ENCODE measurements at places on chromosomes 2 and 18.

GRCh38 chr2:216234106-216234505, 125.0 kb downstream of the XRCC5 start:
- DNase-seq: no peak

DNA sequence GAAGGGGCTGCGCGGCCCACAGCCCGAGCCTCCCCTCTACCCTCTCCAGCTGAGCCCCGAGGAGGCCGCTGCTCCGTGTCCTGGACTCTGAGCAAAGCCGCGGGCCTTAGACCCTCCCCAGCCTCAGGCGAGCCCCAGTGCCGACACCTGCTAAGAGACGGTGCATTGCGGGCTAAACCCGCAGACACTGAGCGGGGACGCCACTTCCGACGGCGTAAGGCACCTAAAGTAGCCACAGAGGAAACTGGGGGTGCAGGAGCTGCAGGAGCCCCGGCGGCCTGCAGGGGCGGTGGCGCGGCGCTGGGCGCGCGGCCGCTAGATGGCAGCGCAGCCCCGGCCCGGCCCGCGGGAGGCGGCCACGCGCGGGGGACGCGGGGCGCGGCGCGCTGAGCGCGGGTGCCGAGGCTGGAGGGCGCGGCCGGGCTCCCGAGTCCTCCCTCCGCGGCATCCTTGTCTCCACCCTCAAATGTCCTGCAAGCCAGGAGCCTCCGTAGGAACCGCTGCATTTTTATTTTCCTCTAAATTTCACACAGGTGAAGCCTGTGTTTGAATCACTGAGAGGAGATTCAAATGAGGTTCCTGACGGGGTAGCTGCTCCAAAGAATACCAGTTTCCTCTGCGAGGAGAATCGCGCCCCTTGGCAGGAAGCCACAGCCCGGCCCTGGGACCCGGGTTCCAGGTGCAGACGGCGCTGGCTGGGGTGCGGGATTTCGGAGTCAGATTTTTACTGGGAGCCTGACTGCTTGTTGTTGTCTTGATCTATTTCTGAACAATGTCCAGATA, 650.5 kb downstream of the GALR1 start:
- peak; percentile 55 for DNase-seq

DNA sequence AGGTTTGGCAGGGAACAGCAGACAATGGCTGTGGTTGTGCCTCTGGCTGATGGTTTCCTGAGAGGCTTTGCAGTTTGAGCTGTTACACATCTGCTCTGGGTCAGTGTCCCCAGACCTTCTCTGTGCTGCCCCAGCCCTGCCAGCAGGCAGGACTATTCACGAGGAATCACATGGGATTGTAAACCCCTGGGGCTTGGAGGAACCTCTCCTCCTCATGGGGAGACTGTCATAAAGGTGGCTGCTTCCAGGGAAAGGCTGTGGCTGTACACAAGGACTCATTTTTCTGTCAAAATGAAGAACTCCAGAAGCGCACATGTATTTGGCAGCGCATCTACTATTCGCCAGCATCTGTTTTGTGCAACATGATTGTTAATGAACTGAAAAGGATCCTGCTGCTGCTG, 142.6 kb upstream of the CYP1B1 start:
- DNase-seq: no peak

- DNase-seq: no peak
These were observed 113.6 kb downstream of the MSH2 start for GRCh38 chr2:47516360-47517104.

- no peak for DNase-seq
These were observed 251.3 kb downstream of the RPIA start for GRCh38 chr2:88942798-88943197.

DNA sequence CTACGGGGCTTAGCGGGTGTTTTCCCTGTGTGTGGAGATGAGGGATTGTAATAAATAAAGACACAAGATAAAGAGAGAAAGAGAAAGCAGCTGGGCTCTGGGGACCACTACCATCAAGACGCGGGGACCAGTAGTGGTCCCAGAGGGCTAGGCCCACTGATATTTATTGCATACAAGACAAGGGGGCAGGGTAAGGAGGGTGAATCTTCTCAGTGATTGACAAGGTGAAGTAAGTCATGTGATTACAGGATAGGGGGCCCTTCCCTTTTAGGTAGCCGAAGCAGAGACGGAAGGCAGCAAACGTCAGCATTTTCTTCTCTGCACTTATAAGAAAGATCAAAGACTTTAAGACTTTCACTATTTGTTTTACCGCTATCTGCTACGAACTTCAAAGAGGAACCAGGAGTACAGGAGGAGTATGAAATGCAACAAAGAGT, 4.5 kb upstream of the GAL3ST2 start:
- peak; percentile 64 for DNase-seq

DNA sequence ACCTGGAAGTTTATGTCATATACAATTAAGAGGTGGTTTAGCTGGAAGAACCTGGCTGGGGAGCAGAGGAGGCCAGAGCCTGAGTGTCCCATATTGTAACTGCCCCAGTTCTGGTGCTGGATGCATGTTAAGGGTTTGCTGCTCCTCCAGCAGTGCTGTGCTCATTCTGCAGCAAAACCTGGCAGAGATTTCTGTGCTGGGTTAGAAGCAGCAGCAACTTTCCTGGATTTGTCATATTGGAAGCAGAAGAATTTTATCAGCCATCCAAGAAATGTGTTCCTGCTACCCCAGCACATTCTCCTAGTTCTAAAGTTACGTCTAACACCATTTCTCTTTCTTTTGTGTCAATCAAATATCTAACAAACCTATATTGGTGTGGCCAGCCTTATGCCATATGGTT, 284.1 kb downstream of the TDRD15 start:
- no peak for DNase-seq

DNA sequence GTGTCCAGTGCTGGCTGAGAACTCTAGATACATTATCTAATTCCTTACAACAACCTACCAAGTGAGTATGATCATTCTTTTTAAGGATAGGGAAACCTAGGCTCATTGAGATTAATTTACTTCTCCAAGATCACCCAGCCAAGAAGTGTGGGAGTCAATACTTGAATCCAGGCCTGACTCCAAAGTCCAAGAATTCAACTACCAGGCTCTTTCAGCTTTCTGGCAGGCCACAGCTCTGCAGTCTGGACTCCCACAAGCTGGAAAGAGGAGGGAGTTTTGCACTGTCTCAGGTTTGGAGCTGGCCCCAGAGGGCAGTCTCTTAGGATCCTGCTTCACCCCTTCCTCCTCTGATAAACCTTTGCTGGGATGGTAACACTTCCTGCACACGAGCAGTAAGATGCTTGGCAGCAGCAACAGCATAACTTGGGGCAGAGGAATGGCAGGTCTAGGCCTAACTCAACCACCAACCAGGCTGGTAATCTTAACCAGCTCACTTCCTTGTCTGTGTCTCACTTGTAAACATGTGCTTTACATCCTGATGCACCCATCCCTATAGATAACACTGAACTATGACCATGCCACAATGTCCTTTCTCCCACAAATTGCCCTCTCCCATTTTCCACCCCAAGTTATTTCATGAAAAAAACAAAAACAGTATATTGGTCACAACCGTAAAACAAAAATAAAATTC, 111.1 kb upstream of the ACAA2 start:
- DNase-seq: no peak

- DNase-seq: no peak
These were observed 291.5 kb downstream of the SLC4A3 start for GRCh38 chr2:219918944-219919343.

GRCh38 chr2:108145557-108146326, 94.0 kb upstream of the SULT1C3 start:
- DNase-seq: no peak

- DNase-seq: peak; percentile 70
These were observed 25.4 kb downstream of the PDCL3 start for GRCh38 chr2:100588071-100588786.

- DNase-seq: no peak
These were observed 13.8 kb downstream of the NEB start for GRCh38 chr2:151720521-151720920.

GRCh38 chr18:79446931-79447330, 51.2 kb downstream of the NFATC1 start:
- no peak for DNase-seq

DNA sequence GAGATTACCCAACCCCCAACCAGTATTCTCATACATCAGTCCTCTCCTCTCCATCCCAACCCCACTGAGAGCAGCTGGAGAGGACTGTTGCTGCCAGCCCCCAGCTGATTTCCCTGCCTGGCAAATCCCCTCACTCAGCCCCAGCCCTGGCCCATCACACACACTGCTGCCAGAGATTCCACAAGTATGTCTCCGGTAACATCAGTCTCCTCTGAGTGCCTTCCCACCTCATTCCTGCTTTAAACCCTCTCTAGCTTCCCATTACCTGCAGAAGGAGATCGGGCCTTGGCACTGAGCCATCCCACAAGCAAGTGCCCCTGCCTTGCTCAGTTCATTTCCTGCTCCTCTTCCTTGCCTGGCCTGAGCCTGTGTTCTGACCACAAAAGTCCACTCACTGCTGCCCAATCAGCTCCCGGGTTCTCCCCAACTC, 50.6 kb upstream of the ZFP36L2 start:
- DNase-seq: no peak

DNA sequence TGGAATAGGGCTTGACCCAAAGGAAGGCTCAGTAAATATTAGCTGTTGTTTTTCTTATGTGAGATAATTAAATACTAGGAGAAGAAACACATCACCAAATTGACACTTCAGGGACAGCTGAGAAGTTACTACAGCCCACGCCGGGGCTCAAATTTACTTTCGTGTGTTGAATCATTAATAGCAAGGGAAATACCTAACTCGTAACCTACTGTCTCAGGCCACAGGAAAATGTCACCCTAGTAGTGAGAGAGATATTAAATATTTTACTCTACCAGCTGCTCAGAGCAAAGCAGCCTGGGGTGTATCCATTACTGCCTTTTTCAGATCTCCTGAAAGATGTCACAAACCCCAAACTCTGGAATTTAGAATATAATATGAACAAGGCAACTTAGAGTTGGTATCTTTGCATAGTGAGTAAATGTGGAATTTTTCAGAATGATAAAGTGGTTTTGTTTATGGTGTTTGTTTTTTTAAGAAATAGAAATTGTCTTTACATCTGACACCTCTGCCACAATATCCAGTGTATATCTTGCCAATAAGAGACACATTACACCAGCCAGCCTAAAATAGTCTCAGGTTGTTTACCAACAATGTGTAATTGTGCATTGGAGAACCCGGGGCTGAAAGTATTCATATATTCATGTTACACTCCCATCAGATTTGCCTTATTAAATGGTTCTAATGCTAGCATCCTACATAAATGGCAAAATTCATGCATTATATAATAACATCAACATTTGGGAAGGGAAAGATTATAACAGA, 48.4 kb downstream of the ATP8B1 start:
- no peak for DNase-seq

DNA sequence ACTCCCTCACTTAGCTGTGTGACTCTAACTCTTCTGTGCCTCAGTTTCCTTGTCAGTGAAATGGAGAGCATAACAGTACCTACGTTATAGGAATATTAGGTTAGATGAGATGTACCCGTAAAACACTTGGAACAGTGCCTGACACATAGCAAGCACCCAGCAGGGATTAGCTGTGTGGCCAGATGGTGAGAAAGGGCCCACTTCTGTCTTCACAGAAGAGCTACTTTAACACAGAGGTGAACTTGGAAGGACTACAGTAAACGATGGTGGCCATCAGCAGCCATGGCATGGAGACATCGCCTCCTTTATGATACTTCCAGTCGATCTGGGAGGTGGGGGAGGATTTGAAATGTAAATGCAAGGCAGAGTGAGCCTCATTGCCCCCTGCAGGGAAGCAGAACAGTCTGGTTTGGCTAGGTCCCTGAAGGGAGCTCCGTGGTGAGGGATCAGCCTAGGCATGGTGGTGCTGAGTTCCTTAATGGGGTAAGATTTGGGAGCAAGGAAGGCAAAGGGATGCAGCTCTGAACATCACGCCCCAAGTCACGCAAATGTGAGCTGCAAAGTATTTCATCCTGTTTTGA, 101.7 kb upstream of the ALPP start:
- DNase-seq: no peak

GRCh38 chr2:71389384-71390072, 57.9 kb downstream of the ZNF638 start:
- DNase-seq: no peak

DNA sequence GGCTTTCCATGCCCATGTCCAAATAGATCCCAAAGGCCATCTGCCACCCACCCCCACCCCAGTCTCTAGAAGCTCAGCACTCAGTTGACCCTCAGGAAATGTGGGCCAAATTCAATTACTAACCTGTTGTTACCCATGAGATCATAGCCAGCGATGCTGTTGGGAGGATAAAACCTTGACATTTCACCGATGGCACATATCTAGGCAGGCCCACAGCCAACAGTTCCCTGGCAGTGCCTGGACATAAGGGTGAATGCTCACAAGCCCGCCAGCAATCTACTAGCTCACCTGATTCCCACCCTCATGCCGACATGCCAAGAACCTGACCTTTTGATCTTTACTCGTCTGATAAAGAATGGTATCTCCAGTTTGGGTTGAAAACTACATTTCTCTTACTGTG, 11.8 kb upstream of the ACOXL start:
- no peak for DNase-seq

DNA sequence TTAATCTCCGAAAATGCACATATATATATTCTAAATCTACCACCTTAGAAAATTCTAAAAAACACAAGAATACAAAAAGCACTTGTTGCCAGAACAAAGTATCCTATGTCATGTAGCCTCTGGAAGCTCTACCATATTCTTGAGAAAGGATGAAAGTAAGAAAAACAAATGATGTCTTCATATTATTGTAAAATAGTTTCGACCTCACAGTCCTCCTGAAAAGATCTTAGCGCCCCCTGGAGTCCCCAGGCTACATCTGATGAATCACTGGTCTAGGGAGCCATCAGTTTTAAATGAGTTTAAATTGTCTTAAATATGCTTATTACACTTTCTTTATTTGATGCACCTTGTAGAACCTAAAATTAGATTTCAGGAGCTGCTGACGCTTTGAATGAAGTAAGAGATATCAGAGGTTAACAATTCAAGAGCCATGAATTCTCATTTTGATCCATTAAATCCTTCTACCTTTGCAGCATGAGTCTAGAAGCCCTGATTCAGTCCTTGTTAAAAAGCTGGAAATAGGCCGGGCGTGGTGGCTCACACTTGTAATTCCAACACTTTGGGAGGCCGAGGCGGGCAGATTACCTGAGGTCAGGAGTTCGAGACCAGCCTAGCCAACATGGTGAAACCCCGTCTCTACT, 138.8 kb downstream of the MCFD2 start:
- DNase-seq: peak; percentile 41

DNA sequence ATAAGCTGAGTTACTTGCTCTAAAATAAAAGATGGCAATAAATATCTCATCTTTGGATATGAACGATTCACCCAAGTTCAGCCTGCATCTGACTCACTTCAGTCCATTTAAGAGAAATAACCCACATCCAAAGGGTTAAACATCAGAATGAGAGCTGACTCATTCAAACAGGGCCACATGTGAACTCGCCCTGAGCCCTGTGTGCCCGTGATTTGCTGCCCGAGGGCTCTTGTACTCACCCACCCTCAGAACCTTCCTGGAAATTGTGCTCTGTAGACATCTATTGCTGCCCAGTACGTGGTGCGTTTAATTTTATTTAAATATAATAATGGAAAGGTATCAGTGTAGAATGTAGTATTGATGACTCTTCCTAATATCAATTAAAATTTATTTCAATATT, 66.9 kb upstream of the RBM44 start:
- DNase-seq: peak; percentile 29
